ENCODE measurements at places on chromosomes 6 and 20.
A peak's percentile ranks its signal among the peaks of the same experiment; 100 is the strongest.

DNA sequence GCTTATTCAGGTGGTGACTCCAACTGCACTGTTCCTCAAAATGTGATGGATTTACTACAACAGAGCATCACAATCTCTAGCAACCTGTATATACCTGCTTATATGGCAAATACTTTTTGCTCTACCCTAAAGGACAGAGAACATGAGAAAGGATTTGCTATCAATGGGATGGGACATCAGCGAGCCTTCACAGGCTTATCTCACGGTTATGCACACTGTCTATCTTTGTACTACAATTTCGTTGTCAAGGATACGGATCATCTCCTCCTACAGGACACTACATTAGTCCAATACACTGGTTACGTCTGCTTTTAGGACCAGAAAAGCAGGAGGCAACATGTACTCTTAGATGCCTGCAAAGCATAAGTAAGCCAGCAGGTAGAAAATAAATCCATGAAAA, 34.2 kb downstream of the STX7 start:
- DNase-seq = no peak

- DNase-seq = peak; percentile 28
Measured at GRCh38 chr6:84728602-84729001, 35.8 kb downstream of the TBX18 start.

GRCh38 chr20:9088556-9088955, 19.7 kb downstream of the PLCB4 start:
- no peak for DNase-seq

- no peak for DNase-seq
Measured at GRCh38 chr6:121809211-121809610, 373.8 kb downstream of the GJA1 start.

GRCh38 chr20:57860576-57860975, 150.8 kb upstream of the PMEPA1 start:
- no peak for DNase-seq

GRCh38 chr6:1630212-1630770, 20.6 kb downstream of the FOXC1 start:
- no peak for DNase-seq

GRCh38 chr6:52551483-52552277, 25.2 kb downstream of the TRAM2 start:
- peak; percentile 91 for DNase-seq

DNA sequence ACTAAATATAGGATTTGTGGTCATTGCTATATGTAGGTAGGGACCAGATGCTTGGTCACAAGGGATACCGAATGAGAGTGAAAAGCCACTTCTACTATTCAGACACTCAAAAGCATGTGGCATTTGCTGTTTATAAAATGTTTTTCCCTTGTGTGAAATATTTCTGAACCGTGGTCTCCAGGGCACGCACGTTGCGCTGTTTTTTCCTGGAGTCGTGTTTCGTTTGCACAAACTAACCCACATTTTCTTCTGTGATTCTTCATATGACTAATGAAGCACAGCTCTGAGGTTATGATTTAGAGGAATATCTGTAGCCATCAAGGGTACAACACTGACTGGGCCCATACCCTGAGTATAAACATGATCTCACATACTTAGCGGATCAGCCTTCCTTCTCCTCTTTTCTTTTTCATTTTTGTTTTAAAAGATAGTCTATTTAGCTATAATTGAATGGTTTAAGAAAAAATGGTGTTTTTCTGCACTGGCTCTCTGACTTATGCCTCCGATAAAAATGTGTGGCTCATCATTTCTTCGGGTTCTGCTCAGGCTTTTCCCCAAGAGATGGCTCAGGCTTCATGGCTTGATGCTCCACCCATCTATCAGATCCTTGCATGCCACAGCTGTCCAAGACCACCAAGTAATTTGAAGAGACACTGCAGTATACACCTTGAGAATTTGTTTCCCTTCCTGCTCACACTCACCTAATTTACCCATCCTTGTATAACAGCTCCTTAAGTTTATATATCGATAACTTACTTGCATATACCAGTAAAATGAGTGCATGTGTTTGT, 59.9 kb upstream of the HBS1L start:
- no peak for DNase-seq

GRCh38 chr6:152946484-152946883, 36.4 kb downstream of the FBXO5 start:
- no peak for DNase-seq

GRCh38 chr6:151551223-151551857, 57.5 kb downstream of the CCDC170 start:
- no peak for DNase-seq

All from fibroblast of upper back skin (primary cell).